ENCODE measurements at places on chromosomes 5 and 9.

- no peak for DNase-seq
These were observed 67.0 kb upstream of the NMUR2 start for GRCh38 chr5:152472083-152472482.

DNA sequence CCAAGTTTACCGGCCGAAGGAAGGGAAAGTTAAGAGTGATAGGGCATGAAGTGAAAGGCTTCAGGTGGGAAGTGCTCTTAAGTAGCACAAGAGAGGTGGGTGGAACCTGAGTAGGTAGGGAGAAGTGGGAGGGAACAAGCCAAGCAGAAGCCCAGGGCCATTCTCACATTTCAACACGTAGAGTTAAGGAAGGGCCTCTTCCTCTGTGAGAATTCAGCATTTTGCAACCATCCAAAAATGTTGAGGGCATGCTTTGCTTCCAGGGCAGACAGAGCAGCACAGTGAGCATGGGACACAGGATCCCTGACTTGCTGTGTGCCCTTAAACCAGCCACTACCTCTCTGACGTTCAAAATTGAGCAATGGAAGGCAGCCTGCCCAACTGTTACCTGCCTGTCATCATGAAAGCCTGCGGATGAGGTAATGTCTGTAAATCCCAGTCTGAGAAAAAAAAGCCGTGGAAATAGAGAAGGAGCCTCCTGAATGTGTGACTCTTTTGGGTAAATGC lies 3.3 kb downstream of the CYFIP2 start:
- DNase-seq, result peak; percentile 45

- DNase-seq, result no peak
These were observed 1.7 kb downstream of the FCN2 start for GRCh38 chr9:134882204-134882785.

DNA sequence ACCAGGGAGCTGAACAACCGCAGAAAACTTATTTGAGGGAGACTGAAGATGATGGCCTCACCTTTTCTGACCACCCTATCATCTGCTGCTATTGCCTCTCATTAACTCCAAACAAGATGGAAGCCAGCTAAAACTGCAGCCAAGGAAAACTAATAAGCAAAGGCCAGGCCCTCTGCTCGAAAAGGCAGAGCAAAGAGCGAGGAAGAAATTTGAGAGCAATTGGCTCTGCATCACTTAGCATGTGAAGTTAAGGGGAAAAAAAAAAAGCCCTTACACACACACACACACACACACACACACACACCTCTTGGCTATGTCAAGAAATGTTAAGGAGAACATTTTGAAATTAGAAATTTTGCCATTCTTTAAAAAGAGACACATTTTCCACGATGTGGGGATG lies 228.1 kb upstream of the CYLC2 start:
- DNase-seq, result no peak

GRCh38 chr5:140603734-140604133 lies 29.2 kb downstream of the CD14 start:
- DNase-seq, result no peak

DNA sequence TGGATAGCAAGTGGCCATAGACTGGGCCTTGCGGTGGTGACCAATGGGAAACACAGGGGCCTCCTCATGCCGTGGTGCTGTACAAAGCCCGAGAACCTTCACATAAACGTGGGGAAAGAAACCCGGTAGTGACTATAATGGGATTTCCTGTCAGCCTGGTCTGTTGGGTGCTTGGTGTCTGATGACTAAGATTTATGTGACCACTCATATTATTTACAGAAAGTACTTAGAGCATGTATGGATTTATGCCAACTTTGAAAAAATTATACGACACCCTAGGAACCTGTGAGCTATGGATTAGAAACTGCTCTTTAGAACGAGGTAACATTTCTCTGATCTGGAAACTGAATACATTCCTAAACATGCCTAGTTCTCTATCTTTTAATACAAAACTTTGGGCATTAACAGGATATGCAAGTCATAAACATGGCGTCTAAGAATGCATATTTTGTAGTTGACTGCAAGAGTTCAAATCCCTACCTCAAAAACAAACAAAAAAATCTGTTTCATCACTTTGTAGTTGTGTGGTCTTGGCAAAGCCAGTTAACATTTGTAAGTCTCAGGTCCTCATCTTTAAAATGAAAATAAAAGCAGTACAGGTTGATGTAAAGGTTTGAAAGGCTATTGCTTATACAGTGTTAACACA lies 85.4 kb downstream of the TMEM167A start:
- no peak for DNase-seq

DNA sequence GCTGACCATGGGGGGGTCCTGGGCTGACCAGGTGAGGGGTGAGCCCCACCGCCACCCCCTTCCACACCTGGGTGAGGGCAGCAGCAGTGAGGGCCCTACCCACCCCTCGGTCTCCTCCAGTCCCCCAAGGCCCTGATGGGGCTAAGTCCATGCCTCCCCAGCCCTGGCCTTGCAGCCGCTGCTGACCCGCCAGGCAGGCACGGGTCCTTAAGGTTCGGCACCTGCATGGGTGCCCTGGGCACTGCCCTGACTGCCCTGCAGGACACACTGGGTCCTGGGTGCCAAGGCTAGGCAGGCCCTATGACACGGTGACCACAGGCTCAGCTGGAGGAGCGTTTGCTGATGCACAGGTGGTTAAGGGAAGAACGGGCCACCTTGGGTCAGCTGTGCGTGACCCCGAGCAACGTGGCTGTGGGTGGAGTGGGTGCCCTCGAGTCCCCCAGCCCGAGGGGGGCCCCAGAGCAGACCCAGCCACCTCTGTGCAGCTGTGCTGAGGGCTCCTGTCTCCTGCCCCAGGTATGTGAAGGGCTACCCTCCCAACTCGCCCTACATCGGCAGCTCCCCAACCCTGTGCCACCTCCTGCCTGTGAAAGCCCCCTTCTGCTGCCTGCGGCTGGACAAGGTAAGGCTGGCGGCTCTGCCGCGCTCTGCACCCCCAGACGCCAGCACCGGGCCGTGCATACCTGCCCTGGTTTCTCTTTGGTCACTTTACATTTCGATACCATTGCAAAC lies 73.0 kb downstream of the KCNT1 start:
- no peak for DNase-seq

DNA sequence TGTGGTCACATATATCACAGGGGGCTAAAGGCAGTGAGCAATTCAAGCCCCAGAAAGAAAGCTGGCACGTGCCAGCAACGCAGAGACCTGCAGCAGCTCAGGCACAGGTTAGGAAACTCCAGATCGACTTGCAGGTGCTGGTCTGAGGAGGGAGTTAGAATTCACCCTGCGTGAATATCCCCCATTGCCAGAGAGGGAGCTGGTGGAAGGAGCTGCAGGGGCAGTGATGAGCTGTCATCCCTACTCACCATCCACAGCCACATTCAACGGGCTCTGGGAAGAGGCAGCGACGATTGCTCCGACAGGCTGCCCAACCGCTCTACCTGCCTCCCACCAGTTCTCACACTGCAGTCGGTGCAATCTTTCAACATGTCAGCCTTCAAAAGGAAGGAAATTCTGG lies 40.8 kb upstream of the CLK4 start:
- no peak for DNase-seq

GRCh38 chr5:40754381-40755092 lies 1.2 kb downstream of the TTC33 start:
- DNase-seq, result no peak

Measured in CD4-positive, alpha-beta T cell treated with Interleukin-15 for 1 hour (primary cell).